ENCODE measurements at places on chromosomes 2 and 18. TPM values are rescaled to one million over a fixed set of nuclear protein-coding genes. Genes with fewer than 3 reads are reported as not detected.

The ASB3 gene
- total RNA-seq: 49.2 TPM

The METTL8 gene
- total RNA-seq: 43.2 TPM

The ARHGAP25 gene
- total RNA-seq: 4.1 TPM

- DNase-seq: no peak
These were observed 98.5 kb downstream of the DSEL start for GRCh38 chr18:67417864-67418523.

The SERPINB12 gene
- not detected for total RNA-seq

The KATNAL2 gene
- total RNA-seq: 20.2 TPM

The GCG gene
- not detected for total RNA-seq

GRCh38 chr18:45168866-45169600 is 446.2 kb upstream of the SLC14A2 start:
- DNase-seq: no peak

Measured in H7 (cell line).